Upper lobe of right lung (tissue), 1 donor: ENCODE measurements at places on chromosomes 4 and X.

GRCh38 chr4:72295966-72296557 lies 264.3 kb downstream of the NPFFR2 start:
- DNase-seq = no peak

DNA sequence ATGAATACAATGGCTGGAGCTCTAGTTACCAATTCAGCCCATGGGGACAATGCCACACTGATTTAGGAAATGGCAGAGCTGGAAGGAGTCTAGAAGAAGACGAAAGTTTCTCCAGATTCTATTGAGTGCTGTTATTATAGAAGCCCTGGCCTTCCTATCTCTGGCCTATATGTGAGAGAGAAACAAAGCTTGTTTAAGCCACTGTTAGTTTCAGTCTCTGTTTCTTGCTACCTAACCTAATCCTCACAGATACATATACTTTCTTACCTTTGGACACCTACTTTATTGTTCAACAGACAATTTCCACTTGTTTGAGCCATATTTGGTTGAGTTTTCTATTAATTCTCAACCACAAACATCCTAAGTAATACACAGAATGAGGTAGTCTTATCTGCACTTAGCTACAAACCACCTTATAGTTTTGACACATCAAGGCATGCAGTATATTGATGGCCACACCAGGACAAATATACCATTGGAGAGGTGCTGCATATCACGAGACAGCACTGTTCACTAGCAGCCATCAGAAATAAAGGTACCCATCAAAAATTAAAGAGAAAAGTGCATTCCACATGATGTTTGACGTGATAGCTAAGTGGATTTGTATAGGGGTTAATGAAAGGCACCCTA lies 190.2 kb downstream of the SMIM20 start:
- no peak for DNase-seq

DNA sequence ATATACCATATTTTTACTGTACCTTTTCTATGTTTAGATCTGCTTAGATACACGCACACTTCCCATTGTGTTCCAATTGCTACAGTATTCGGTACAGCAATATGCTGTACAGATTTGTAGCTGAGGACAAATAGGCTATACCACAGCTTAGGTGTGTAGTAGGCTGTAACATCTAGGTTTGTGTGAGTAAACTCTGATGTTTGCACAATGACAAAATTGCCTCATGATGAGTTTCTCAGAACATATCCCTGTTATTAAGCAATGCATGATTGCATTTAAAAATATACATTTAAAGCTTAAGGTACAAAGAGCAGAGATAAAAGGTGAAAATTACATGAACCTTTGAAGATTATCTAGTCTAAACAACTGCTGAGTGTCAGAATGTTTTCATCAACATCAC lies 181.7 kb downstream of the ADGRA3 start:
- DNase-seq = no peak

DNA sequence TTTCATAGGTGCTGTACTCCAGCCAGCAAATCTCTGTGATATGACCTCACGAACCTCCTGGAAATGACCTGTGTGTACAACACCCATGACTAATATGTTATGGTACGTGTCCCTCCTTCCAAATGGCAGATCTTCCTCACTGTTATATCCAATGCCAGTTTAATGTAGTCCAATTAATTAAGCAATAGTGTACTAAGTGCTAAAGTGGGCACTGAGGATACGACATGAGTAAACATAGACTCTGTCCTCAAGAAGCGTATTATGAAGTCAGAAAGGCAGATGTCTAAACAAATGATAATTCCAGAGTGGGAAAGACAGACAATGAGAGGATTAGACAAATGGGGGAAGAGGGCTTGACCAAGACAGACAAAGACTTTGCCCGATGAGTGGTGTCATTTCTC lies 33.9 kb downstream of the GPRIN3 start:
- no peak for DNase-seq

GRCh38 chr4:168796362-168797106 lies 213.5 kb downstream of the CBR4 start:
- no peak for DNase-seq

DNA sequence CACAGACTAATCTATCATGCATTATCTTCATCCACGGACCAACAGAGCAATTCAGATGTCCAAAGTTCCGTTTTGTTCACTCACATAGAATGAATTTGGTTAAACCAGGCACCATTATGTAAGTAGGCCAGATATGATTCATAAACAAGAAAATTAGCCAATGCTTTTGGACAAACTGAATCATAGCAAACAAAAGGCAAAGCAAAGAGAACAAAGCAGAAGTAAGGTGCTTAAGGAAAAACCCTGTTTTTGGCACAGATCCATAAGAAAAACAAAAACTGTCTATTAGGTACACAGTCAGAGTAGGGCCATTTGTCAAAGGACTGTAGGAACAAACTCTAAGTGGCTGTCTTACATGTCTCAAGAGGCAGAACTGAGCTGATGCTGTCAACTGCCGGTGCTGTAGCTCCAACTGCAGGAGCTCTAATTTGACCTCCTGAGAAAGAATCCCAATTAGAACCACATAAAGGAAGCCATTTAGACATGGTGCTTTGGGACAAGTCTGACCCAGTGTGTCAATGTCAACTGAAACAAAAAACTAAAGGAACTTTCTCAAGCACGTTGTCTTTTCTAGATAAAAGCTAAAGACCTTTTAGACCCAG lies 146.7 kb downstream of the COL25A1 start:
- no peak for DNase-seq

GRCh38 chrX:97616883-97617530 lies 733.3 kb downstream of the RPA4 start:
- DNase-seq = no peak

DNA sequence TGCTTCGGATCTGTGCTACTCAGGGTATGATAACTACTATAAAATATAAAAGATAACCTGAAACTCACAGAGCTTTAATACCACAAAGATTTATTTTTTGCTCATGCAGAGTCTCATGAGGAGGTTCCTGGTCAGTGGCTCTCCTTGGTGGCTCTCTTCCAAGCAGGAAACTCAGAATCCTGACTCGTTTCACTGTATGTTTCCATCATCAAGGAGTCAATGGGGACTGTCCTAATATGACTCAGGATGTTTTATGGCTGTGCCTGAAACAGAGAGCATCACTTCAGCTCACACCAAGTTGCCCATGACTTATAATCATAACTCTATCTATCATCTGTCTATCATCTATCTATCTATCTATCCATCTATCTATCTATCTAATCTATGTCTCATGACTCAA lies 620.8 kb upstream of the NR3C2 start:
- no peak for DNase-seq

DNA sequence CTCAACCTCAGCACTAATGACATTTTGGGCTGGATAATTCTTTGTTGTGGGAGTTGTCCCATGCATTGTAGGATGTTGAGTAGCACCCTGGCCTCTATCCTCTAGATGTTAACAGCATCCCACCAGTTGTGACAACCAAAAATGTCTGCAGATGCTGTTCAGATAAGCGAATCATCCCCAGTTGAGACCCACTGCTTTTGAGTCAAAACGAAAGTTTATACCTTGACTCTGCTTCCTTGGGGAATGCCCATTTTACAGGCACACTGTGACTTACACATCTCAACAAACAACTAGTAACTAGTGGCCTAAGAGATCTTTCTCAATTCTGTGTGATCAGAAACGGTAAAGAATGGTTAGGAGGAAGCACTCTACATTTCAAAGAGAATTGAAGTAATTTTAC lies 37.0 kb downstream of the SEPSECS start:
- no peak for DNase-seq

- no peak for DNase-seq
These were observed 4.9 kb upstream of the TXK start for GRCh38 chr4:48138936-48139335.

DNA sequence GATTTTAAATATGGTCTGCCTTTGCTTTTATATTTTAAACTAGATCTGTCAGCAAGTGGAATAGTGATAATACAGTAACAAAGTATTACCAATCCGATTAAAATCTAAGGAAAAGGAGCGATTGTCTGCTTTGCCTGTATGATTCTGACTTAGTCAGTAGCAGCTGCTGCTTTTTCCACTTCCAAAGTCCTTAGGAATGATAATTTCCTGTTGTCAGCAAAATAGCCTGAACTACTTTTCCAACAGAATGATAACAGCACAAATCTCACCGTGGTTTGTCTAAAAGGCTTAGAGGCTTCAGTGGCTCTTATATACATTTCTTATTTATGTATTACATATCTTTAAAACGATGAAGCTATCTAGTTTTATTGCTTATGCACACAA lies 290.0 kb downstream of the ANK2 start:
- DNase-seq = no peak

DNA sequence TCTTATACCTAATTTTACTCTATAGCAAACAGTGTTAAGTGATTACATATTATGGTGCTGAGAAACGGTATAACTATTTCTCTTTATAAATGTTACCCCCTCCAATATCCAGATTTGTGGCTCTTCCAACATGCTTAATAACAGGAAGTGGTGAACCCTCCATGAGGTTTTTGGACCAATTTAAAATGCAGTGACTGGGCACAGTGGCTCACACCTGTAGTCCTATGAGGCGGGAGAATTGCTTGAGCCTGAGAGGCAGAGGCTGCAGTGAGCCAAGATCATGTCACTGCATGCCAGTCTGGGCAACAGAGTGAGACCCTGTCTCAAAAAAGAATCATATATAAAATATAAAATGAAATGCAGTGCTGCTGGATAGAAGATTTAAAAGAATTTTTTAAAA lies 137.3 kb downstream of the MGST2 start:
- DNase-seq = no peak

DNA sequence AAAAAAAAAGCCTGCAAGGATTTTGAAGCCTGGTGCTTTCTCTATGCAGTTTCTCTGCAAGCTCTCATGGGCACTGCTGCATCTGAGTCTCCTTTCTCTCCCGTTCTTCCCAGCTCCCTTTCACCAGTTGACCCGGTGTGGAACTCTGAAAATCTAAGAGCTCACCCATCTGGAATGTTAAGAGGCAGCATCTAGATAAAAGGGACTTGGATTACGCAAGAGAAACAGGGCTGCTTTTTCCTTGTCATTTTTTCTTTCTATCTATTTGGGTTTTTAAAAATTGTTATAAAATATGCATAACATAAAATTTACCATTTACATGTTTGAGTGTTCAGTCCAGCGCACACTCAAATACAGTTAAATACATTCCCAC lies 95.2 kb upstream of the RPS6KA3 start:
- no peak for DNase-seq

DNA sequence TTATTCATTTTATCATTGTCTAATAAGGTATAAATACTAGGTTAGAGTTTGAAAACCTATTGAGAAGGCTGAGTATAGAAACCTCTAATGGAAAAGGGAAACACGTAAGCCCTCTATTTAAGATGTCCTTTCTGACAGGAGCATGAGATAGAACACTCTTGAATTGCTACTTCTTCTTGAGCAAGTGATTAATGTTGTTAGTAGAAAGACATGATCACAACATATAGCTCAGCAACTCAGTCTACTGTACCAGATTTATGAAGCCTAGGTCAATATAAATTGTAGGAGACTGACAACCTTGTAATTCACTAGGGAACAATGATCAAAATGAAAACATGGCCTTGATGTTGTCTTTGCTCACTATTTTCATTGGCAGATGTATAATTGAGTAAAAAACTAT lies 189.7 kb downstream of the ANTXR2 start:
- no peak for DNase-seq

- DNase-seq = no peak
These were observed 71.6 kb downstream of the BMP3 start for GRCh38 chr4:81102107-81102506.

GRCh38 chr4:58734030-58734674 lies 1624.0 kb upstream of the IGFBP7 start:
- DNase-seq = no peak

- no peak for DNase-seq
These were observed 122.9 kb downstream of the UBE2NL start for GRCh38 chrX:144006811-144007210.

DNA sequence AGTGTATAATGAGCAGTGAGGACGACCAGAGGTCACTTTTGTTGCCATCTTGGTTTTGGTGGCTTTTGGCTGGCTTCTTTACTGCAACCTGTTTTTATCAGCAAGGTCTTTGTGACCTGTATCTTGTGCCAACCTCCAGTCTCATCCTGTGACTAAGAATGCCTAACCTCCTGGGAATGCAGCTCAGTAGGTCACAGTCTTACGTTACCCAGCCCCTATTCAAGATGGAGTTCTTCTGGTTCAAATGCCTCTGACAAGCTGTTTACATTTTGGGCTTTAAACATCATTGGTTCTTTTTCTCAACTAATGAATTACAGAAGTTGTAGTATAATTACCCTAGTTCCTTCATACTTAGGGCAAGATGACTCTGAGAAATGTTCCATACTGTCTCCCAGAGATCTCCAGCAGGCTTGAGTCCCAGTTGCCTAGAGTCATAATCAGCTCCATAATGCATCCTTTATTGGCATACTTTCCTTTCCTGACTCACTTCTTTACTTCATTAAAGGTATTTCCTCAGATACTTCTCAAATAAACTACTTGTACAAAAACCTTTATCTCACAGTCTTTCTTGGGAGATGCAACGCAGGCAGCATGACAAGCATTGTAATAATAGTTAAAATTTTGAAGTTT lies 136.5 kb downstream of the KDM6A start:
- no peak for DNase-seq

GRCh38 chr4:183343730-183344129 lies 21.5 kb upstream of the CLDN24 start:
- peak; percentile 27 for DNase-seq

- no peak for DNase-seq
These were observed 22.9 kb upstream of the PUDP start for GRCh38 chrX:7170898-7171297.

GRCh38 chrX:139932073-139932900 lies 566 bp downstream of the ATP11C start:
- DNase-seq = peak; percentile 77

DNA sequence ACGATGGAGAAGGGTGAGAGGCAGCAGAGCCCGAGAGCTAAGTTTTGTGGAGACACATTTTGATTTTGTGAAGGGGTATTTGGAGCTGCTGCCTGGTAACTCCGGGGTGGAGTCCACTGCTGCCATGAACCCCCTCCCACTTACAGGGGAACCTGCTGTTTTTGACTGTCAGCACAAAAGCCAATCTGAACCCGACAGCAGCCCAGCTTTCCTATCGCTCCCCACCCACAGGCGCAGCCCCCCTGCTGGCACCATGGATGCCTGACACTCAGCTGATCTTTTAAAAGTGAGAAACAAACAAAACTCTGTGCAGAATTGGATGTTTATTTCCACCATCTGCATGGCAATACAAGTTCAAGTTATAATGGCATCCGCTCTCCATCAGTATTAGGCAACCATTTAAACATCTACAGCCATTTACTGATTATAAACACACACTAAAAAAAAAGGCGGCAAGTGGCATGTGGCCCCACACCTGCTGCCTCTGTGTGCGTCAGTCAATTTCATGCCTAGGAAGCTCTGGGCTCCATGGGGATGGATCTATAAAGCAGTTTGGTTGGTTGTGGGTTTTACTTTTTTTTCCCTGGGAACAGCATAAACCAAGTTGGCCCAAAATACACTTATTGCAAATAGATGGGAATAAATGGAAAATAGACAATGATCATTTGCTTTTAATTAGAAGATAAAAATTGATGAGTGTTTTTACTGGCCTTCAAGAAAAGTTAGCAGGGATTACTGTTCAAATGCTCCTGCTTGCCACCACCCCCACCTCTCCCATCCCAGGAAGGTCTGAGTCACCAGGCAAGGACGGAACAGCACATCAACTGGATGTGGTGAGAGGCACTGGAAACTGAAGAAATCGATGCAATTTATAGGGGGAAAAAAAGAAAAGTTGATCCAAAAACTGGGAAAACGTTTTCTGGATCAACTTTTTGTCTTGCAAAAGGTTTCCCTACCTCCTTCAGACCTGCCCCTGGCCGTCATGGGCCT lies 46.0 kb downstream of the SEPSECS start:
- DNase-seq = no peak
